CD4-positive, alpha-beta T cell treated with Interleukin-15 for 1 hour (primary cell): ENCODE measurements at places on chromosomes 13 and 19.

DNA sequence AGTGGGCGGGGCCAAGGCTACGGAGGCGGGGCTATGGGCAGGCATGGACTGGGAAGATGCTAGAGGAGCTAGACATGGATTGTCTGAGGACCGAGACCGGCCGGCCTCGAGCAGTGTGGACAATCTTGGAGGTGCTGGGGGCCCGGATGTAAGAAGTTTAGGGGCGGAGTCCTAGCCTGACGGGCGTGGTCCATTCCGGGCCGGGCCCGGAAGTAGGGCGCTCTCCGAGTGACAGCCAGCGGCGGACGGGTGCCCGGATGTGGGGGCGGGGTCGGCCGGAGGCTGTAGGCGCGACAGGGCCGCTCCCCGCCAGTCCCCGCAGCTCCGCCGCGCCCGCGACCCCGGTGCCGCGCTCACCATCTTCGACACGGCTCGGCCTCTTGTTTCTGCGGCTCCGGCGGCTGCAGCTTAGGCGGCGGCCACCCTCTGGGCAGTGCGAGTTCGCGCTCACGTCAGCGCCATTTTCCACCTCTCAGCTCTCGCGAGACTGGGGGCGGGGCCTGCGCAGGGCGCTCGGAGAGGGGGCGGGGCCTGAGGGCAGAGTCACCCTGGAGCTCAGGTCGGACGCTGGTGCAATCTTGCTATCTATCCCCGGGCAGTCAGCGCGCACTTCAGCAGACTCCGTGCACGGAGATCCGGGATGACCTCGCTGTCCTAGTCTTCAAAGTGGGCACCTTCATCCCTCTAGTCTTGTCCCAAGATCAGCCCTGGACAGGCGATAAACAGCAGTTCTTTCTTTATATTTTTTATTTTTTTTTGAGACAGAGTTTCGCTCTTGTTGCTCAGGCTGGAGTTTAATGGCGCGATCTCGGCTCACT, at the start of gene ZNF414:
Gene ZNF414 (minus strand): TSS at position 481 of the 818 bp plus-strand sequence. CDS start 121 bp downstream, at position 360.
- peak; percentile 94 for DNase-seq

- DNase-seq, result no peak
These were observed 467.7 kb upstream of the NBEA start for GRCh38 chr13:34474187-34474868.

- DNase-seq, result no peak
These were observed 324.0 kb upstream of the SPRY2 start for GRCh38 chr13:80664950-80665349.

- DNase-seq, result no peak
These were observed 156.2 kb upstream of the ATXN8OS start for GRCh38 chr13:69951412-69951811.

DNA sequence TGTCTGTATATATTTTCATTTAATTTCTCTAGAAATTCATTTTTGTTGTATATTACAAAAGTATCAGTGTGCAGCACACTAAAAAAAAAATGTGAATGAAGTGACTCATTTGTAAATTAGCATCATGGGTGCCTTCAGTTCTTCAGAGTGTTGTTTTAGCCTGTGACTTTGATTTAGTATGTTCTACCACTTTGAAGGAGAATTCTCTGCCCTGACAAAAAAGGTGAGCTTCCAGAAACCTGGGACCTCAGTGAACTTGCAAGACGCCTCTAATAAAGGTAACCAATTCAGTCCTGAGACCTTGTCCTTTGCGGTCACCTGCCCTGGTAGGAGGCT, 2.4 kb downstream of the METTL21C start:
- no peak for DNase-seq

- no peak for DNase-seq
These were observed 44.6 kb downstream of the GJA3 start for GRCh38 chr13:20116213-20116612.

GRCh38 chr13:50537029-50537428, 306.5 kb downstream of the DLEU7 start:
- DNase-seq, result no peak

DNA sequence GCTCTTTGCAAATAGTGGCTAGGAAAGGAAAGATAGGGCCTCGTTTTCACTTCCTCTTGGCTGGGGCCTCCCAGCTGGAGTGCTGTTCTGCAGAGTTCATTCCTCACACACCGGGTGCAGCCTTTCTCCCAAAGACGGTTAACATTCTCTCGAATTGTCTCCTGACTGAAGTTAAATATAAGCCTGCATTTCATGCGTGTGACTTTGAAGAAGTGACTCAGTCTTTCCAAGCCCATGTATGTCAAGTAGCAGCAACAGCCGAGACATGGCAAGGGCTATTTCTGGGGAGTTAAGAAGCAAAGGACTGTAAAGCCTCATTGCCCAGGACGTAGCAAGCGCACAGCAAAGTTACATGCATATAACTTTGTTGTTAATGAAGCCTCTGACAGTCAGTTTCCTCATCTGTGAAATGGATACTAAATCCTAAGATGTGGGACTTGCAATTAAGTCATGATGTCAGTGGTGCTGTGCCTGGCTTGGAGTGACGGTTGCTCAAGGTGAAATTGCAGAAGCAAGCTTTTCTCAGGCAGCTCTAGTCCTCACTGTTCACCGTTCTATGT, 502.4 kb downstream of the MYO16 start:
- DNase-seq, result no peak

DNA sequence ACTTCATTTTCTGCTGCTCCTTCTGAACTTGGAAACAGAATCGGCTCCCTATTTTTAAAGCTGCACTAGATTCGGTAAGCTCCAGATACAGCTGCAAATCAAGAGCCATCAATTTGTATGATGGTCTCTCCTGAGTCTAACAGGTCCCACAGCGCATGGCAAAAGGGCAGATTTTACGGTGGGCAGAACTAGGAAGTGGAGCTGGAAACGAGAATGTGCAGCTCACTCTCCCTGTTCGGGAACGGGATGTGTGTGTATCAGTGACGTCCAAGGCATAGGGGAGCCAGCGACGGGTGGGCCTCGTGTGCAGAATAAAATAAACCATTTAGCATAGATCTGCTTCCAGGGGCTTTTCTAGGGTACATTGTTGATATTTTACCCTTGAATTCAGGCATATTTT, 74.2 kb downstream of the COL4A1 start:
- DNase-seq, result no peak

DNA sequence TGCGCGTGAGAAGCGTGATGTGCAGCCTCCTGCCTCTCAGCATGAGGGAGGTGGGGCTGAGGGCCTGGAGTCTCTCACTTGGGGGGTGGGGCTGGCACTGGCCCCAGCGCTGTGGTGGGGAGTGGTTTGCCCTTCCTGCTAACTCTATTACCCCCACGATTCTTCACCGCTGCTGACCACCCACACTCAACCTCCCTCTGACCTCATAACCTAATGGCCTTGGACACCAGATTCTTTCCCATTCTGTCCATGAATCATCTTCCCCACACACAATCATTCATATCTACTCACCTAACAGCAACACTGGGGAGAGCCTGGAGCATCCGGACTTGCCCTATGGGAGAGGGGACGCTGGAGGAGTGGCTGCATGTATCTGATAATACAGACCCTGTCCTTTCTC, 8.7 kb downstream of the CD177 start:
- no peak for DNase-seq

DNA sequence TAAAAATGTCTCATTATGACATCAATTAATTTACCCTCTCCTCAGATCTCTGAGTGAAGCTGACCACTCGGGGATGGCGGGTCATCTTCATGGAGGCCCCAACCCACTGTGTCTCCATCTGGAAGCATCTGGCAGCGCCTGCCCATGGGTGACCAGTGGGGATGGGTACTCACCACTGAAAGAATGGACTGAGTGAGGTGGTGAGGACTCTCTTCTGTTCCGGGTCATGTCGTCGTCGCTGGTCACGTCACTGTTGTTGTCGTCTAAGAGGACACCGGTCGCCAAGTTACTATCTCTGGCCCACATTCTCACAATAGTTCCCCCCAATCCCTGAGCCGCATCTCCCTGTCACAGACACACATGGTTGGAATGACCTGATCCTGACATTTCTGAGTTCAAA, 17.1 kb downstream of the PEG3 start:
- DNase-seq, result no peak

GRCh38 chr19:2663920-2664571, 38.4 kb downstream of the GNG7 start:
- peak; percentile 85 for DNase-seq

DNA sequence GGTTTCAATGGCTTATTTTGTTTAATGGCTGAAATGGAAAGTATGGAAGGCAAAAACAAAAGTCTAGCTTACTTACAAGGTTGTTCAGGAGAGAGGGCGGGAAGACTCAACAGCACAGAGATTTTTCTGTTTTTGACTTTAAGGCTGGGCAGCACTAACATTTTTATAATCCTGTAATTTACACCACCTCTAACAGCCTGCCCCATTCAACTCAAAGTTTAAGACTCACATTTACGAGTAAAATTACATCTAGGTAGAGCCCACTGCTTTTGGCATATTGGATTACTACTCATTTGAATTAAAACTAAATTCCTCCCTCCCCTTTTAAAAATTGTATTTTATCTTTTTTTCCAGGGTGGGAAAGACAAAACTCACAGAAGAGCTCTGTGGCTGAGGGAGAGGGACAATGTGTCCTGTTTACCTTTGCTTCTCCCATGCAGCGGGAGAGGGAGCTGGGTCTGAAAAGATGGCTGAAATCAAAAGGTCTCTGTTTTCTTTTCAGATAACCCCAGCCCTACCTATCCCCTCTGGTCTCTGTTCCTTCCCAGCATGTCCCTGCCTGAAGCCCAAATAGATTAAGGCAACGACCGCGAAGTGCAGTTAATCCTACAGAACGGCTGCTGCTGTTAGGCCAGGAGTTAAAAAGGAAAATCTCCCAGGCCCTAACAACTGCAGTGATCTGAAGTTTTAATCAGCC, 6.6 kb downstream of the EFNB2 start:
- no peak for DNase-seq

DNA sequence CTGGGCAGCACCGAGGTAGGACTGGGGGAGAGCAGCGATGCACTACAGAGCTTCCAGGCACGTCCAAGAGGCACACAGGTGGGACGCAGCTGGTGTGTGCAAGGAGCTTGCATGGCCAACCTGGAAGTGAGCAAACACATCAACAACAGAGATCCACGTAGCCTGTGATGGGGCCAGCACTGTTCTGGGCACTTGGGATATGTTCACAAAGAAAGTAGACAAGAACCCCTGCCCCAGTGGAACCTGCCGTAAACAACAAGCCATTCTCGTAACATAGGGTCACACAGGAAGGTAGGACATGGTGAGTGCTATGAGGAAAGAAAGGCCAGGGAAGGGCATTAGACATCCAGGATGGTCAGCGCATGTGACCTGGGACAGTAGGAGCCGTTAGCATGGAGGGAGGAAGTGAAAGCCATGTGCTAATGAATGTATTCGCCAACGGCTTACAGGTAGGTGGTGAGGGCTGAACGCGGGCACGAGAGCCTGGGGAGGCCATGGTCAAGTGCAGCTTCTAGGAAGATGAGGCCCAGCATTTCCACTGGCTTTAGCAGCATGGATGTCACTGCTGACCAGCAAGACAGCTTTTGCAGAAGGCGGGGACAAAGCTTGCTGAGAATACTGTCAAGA, 105.5 kb downstream of the TEX26 start:
- no peak for DNase-seq

- DNase-seq, result no peak
These were observed 617.7 kb downstream of the DCT start for GRCh38 chr13:93861818-93862217.

DNA sequence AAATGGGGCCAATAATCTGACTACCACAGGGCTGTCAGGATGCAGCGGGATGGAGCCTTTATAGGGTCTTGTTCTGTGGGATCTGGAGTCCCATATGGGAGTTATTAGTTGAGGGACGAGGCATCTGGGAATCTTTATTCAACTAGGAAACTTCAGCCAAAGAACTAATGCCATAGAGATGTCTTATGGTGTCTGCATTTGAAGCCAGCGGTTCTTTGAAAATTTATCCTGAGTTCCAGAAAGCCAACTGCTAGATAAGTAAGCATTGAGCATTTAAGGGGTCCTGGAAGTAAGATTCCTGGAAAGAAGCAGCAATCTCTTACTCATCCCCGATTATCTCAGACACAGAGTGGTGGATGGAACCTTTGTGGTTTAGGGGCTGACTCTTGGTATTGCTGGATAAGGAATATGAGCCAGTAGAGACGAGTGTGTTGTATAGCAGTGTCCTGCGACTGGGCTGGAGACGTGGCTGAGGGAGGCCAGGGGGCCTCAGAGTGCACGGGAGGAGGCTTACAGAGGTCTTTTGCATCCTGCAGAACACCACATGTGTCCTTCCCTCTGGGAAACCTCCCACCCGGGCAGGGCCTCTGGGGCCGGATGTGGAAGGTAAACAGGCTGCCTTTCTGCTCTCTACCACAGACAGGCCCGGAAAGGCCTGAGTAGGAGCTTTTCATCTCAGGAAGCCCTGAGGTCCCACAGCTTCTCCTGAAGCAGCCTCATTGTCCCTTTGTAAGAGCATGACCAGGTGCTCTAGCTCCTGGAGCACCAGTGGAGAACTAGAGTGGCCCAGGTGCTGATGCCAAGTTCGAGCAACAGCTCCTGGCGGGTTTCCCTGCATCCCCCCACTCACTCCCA, 28.8 kb downstream of the ACTN4 start:
- no peak for DNase-seq

DNA sequence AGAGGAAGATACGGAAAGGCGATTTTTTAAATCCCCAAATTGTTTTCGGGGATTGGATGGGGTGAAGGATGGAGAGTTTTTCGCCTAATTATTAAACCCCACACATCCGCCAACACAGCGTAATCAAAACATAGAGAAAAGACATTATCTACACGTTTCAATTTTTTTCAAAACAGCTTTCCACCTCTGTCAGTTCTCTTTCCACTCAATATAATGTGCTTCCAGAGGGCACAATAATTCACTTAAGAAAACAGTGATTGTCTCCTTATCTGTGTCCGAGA, 435 bp upstream of the OBI1 start:
- DNase-seq, result no peak

DNA sequence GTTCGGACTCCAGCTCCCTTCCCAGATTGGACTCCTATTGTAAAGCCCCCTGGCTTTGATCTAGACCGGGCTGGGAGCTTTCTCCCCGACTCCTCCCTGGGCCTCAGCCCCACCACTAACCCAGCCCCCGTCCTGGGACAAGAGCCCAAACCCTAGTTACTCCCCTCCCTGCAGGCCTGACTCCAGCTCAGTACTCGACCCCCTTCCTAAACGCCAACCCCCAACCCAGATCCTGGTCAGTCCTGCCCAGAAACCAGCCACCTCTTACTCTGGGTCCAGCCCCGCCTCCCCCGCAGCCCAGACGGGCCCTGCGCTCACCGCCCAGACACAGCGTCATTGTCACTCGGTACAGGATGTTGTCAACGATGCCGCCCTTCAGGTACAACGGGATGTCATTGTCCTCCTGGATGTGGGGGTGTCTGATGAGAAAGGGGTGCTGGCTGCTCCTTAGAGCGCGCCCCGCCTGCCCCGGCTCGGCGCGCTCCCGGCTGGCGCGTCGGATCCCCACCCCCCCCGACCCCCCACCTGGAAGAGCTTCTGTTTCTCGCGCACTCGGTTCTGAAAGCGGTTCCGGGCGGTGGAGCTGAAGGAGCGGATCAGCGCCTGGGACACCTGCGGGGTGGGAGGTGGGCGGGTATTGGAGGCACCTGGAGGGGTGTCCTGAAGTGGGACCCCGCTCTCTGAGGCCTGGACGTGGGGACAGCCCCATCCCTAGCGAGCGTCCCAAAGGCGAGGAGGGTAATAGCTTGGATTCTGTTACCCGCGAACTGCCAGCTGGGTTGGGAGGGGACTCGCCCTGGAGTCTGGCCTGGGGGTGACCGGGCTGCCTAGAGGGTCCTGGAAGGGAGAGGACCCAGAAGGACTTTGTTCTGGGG, 866 bp downstream of the COX7A1 start:
- no peak for DNase-seq

- DNase-seq, result no peak
These were observed 633.5 kb downstream of the SLITRK1 start for GRCh38 chr13:83248751-83249150.
